Right renal pelvis (tissue), 4 donors: ENCODE measurements at places on chromosomes 6 and 20. TPM values are rescaled to one million over a fixed set of nuclear protein-coding genes. Genes with fewer than 3 reads are reported as not detected.

TBXT gene
- polyA plus RNA-seq = not detected

- DNase-seq = no peak
Observed at GRCh38 chr6:134003542-134003951, 48.9 kb downstream of the SLC2A12 start.

DNA sequence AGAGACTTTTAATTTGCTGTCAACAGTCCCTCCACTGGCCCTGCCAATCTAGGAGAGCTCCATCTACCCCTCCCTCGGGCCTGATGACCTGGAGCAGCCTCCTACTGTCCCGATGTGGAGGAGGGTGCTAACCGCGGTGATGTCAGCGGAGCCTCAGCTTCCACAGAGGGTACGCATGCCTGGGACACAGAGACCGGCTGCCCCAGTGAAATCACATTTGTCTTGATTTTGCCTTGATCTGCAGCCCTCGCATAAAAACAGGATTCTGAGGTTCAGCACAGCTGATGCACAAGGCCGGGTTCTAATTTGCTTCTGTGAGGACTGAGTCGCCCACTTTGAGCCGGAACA lies 77.6 kb downstream of the STK35 start:
- no peak for DNase-seq

GRCh38 chr6:100665041-100665380 lies 200.3 kb upstream of the SIM1 start:
- DNase-seq = no peak

- DNase-seq = no peak
Observed at GRCh38 chr6:70652216-70652615, 15.5 kb upstream of the SMAP1 start.

FAM83C gene
- polyA plus RNA-seq = not detected

ERMARD gene
- polyA plus RNA-seq = 38.3 TPM

- no peak for DNase-seq
Observed at GRCh38 chr6:125258651-125259353, 43.0 kb downstream of the HDDC2 start.
